CMK (cell line): ENCODE measurements at places on chromosomes 12 and 14.

DNA sequence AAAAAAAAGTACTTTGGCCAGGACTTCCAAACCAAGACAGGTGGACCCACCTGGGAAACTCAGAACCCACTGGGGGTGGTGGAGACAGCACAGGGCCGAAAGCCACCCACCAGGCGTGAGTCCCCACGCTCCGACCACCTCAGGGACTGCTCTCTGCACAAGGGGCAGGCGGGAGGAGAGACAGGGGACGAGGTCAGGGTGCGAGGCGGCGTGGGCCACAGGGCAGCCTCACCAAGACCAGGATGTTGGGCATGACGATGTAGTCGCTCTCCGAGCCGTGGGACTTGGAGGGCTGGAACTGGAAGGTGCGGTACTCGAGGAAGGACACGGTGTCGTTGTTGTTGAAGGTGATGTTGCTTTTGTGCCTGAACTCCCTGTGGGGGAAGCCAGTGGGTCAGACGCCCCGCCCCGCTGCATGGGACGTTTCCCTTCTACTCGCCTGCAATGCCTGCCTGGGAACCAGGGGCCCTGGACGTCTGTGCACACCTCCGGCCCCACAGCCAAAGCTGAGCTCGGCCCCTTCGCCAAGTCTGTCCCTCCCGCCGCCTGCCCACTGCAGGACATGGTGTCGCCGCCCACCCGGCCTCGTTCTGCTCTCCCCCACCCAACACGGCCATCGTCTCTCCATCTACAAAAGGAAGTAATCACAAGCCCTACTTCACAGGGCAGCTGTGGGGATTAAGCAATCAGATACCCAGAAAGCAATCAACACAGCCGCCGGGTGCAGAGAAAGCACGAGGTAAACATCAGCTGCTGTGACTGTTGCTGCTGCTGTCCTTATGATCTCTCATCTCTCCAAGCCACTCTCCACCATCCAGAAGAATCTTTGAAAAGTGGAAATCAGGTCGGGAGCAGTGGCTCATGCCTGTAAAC, 48.7 kb downstream of the SCARB1 start:
- DNase-seq = no peak

GRCh38 chr12:14769969-14770495, 33.2 kb downstream of the WBP11 start:
- no peak for DNase-seq

- no peak for DNase-seq
Observed at GRCh38 chr12:106193394-106194215, 54.2 kb downstream of the CKAP4 start.

GRCh38 chr12:102010265-102010994, 51.4 kb downstream of the WASHC3 start:
- no peak for DNase-seq

- no peak for DNase-seq
Observed at GRCh38 chr14:94548131-94548998, 12.9 kb upstream of the SERPINA4 start.

DNA sequence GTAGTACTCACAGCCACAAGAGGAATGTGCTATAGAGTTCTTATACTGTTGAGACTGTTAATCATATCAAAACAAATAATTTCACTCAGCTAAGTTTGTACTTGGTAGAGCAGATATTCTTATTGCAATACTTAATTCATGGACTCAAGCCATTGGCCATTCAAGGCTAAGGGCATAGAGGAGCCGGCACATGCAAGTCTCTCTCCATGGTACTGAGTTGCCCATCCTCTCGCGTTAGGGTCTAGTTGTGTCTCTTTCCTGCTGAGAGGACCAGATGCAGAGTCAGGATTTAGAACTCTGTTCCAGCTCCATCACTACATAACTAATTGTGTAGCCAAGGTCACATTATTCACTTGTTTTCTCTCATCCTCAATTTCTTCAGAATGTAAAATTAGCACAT, 14.4 kb upstream of the TUNAR start:
- no peak for DNase-seq

GRCh38 chr12:57619434-57620244, 8.4 kb downstream of the ARHGEF25 start:
- DNase-seq = no peak

- DNase-seq = no peak
Observed at GRCh38 chr12:54562750-54563356, 13.5 kb downstream of the PDE1B start.
